Epithelial cell of alveolus of lung (primary cell): ENCODE measurements at places on chromosomes 3 and 15. TPM values are rescaled to one million over a fixed set of nuclear protein-coding genes. Genes with fewer than 3 reads are reported as not detected.

Gene C2CD4A
- total RNA-seq: not detected in 2 replicates

Gene CCDC12
- total RNA-seq: 24.6 and 26.6 TPM in 2 replicates

Gene C3orf85
- total RNA-seq: not detected in 2 replicates

Gene EBLN2
- total RNA-seq: 1.2 and 2.7 TPM in 2 replicates

Gene XRN1
- 13.4 and 20.6 TPM in 2 replicates for total RNA-seq

Gene FANCD2OS
- not detected in 2 replicates for total RNA-seq

Gene GADL1
- total RNA-seq: not detected in 2 replicates

Gene HDC
- total RNA-seq: not detected in 2 replicates

Gene ACKR2
- total RNA-seq: 0.91 and 1.1 TPM in 2 replicates

Gene ALDH1L1
- total RNA-seq: not detected in 2 replicates

Gene GOLGA6L4
- total RNA-seq: 0.56 and 1.0 TPM in 2 replicates

Gene STX19
- total RNA-seq: not detected in 2 replicates

Gene SH3BP5
- 6.5 and 8.6 TPM in 2 replicates for total RNA-seq

Gene CORO2B
- total RNA-seq: 8.5 and 11.9 TPM in 2 replicates

Gene CASR
- total RNA-seq: not detected in 2 replicates

Gene MST1
- 5.4 and 14.1 TPM in 2 replicates for total RNA-seq

Gene CPLX3
- total RNA-seq: 0.48 TPM in 1 of 2 replicates, not detected in the other

Gene MRPS11
- total RNA-seq: 36.7 and 42.2 TPM in 2 replicates

Gene SPINT1
- 4.1 and 31.0 TPM in 2 replicates for total RNA-seq

Gene SERINC4
- total RNA-seq: not detected in 2 replicates
